ENCODE measurements at places on chromosomes 1 and 21. TPM values are rescaled to one million over a fixed set of nuclear protein-coding genes. Genes with fewer than 3 reads are reported as not detected.

The ZNF683 gene
- total RNA-seq = not detected

The TRIM46 gene
- 21.4 TPM for total RNA-seq

- DNase-seq = no peak
These were observed 540 bp downstream of the BCAN start for GRCh38 chr1:156642265-156643048.

DNA sequence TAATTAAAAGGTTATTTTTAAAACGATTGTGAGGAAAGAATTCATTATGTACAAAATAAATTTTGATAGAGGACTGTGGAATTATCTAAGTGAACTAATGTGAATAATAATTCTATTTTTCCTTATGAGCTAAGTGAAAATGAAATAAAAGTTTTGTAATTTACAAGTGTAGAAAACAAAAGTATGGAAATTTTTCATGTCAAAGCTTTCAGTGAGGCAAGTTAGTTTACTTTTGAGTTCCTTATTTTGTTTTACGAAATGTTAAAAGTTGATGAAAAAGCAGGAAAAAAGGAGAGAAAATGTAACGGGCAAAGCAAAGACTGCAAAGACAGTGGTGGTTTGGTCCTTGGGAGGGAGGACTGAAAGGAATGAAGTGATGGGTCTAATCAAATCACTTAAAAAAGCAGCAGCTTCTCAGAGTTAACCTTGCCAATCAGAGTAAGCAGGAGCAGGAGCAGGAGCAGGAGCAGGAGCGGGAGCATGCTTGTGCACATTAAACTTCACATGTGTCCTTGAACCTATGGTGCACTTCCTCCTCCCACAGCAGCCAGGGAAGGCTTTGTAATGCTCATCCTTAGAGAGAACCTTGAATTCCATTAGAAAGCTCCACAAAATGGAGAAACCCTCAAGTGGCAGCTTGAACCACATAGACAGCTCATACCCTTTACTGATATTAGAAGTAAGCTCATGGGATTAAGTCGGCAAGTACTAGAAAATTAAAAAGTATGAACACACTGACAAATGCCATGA lies 133.4 kb downstream of the LHX4 start:
- DNase-seq = no peak

DNA sequence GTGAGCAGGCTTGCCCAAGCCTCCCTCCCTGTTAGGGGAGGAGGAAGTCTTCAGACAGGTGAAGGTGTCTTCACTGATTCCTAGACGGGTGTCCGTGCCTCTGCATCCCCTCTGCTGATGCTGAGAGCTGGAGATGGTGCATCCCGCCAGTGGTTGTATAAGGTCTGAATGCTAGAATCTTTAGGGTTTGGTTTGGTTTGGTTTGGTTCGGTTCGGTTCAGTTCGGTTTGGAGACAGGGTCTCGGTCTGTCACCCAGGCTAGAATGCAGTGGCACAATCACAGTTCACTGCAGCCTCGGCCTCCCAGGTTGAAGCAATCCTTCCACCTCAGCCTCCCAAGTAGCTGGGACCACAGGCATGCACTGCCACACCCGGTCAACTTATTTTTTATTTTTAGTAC lies 153.6 kb downstream of the PGBD5 start:
- DNase-seq = no peak

DNA sequence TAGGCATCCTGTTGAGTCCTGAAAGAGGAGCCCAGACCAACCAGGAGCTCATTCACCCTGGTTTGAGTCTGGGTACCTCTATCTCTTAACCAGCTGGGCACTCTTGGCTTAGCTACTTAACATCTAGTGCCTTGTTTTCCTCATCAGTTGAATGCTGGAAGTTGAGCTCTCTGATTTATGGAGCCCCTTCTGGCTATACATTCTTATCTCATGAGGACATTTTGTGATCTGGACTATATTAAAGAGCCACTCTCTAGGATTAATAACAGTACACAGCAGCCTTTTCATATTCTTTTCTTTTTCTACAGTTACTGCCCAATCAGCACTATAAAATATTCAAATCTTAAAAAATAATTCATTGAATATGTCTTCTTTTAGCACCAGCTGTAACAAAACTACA lies 296.9 kb upstream of the RUNX1 start:
- DNase-seq = no peak

The FCGR3B gene
- total RNA-seq = not detected
